ENCODE measurements at places on chromosomes 7 and 10.

DNA sequence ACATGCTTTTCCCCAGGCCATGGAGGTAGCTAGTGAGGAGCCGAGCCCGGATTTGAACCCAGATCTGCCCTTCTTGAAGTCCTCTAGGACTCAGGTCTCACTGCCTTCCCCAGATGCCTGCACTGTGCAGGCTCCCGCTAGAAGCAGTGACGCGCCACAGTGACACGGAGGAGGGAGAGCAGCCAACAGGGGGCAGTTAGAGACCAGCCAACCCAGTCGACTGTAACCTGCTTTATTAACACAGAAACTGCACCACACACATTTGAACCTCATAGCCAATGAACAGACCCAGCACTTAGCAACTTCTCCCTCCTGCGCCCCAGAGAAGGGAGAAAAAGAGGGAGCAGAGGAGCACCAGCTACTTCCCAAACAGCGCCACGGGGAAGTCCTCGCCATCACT, 27.4 kb downstream of the PILRA start:
- no peak for DNase-seq

DNA sequence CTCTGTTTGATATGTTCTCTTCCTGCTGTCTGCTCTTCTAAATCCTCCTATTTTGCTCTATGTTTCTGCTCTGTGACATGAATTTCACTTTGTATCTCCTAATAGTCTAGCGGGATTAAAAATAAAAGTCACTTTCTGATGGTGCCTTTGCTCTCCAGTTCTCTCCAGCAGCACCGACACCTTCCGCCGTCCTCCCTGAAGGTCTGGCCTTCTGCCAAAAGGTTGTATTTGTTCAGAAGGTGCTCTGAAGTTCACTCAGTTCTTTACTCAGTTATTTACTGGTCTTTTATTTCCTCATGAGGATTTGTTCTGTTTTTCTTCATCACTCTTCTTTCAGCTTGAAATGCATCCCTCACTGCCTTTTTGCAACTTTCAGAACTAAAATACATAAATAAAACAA, 11.2 kb upstream of the EPHA1 start:
- DNase-seq, result no peak

DNA sequence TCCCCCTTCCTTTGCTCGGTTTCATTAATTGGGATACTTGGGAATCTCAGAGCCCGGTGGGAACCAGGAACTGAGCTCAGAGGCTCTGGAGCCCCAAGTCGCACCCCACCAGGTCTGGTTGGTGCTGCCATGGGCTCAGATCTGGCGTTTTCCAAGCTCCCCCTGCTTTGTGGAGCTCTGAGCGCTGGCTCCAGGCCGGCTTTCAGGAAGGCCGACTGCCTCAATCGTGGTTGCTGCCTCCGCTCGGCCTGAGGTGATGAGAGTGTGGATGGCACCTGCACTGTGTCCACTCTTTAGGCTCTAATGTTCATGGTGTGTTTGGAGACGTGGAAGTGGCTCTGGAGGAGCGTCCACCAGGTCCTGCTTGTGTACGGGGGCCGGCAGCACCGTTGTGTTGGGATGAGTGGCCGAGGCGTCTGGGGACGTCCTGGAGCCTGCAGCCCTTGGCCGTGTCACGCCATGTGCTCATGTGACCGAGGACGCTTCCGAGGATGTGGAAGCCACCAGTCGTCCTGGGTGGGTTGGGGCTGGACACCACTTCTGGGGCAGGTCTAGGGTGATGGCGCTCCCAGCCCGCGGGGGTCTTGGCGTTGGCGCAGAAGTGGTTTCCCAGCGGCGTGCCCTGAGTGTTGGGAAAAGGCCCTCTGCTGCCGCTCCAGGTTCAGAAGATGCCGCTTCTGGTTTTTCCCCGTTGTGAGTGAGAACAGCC, 8.2 kb downstream of the INPP5A start:
- DNase-seq, result no peak

- no peak for DNase-seq
These were observed 113.2 kb downstream of the NRBF2 start for GRCh38 chr10:63246356-63246755.

GRCh38 chr7:40297741-40298311, 163.0 kb downstream of the SUGCT start:
- no peak for DNase-seq

DNA sequence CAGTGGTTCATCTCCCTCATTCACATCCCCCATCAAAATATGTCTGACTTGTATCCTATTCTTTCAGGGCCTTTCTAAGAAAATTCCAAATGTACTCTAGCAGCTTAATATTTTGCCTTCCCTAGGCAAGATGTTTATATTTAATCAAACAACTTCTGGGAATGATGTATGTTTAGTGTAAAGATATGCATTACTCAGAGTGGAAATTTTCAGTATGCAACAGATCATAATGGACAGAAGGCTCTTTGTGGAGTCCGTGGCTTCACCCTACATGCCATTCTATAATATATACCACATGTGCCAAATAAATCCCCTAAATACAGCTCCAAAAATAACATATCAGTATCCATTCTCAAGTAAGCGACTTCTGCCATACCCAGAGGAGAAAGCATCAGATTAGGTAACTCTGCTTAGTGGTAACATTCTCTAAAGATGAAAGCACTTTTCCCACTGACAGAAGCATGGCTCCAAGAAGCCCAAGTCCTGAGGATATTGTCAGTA, 316.6 kb downstream of the KCNMA1 start:
- no peak for DNase-seq

- DNase-seq, result no peak
These were observed 1018.7 kb downstream of the TYW1 start for GRCh38 chr7:68015122-68015977.

DNA sequence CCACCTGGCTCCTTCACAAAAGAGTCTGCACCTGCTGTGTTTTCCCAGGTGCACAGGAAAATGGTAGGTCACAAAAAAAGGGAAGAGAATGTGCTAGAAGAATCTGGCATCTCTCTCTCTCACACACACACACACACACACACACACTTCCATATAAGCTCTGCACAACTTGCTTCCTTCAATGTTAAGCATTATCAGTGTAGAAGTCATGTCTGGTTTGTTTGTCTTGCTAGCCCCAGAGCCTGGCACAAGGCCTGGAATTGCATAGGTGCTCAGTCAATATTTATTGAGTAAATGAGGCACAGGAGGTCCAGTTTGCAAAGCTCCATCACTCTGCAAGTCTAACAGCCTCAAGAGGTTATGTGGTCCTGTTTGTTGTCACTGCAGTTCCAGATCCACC, 867.3 kb upstream of the AUTS2 start:
- DNase-seq, result peak; percentile 64

DNA sequence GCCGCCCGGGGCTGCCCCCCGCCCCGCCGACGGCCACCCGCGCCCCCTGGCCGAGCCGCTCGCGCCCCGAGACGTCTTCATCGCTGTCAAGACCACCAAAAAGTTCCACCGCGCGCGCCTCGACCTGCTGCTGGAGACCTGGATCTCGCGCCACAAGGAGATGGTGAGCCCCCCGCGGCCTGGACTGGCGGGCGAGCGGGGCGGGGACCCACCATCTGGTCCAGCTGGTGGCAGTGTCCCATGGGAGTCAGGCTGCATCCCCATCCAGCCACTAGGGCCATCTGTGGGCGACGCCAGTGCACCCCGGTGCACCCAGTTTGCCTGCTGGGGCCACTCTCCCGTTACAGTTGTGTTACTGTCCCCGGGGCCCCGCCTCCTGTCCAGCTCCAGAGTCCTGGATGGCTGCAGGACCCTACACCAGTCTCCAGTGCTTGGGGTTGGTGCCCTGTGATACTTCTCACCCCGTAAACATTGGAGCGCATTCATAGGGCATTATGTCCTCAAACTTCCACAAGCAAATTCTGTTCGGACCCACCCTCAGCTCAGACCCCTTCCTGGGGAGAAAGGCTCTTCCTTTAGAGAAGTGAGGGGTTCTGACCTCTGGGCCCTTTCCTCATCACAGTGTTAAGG, 672 bp downstream of the LFNG start:
- DNase-seq, result no peak

DNA sequence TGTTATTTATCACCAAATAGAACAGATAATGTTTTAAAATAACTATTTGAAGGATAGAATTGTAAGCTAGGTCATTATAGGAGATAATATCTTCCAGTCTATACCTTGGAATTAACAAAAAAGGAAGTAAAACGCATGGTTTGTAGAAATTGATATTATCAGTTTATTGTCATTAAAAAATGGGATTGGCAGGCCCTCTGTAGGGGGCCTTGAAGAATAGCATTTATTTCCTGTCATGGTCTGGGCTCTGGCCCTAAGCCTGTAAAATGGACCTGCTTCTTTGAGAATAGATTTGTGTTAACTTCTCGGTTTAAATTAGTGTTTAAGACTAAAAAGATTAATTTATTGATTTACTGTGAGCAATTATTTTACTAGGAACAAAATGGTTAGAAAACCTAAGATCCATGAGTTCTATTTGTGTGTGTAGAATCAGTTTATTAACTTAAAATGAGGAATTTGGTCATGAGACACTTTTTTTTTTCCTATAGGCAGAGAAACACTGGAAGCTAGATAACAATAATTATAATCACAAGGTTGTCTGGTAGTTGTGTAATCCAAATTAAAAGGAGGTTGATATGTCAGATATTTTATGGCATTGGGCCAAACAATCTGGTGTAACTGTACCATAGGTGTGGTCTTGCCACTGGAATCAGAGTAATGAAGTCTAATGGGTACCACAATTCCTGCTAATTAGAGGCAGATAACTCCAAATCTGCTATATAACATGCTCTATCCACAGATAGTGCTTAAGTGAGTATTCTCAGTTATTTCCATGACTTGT, 197.4 kb upstream of the FOXP2 start:
- DNase-seq, result no peak

DNA sequence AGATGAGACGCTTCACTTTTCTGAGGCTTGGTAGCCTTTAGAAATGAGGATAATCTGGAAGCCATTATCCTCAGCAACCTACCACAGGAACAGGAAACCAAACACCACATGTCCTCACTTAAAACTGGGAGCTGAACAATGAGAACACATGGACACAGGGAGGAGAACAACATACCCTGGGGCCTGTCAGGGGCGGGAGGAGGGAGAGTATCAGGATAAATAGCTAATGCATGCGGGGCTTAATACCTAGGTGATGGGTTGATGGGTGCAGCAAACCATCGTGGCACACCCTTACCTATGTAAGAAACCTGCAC, 48.9 kb downstream of the LRGUK start:
- DNase-seq, result no peak

- no peak for DNase-seq
These were observed 3.8 kb upstream of the PALD1 start for GRCh38 chr10:70474780-70475179.

Measured in right lobe of liver (tissue), 6 donors.